ENCODE measurements at places on chromosomes 3 and 15.

DNA sequence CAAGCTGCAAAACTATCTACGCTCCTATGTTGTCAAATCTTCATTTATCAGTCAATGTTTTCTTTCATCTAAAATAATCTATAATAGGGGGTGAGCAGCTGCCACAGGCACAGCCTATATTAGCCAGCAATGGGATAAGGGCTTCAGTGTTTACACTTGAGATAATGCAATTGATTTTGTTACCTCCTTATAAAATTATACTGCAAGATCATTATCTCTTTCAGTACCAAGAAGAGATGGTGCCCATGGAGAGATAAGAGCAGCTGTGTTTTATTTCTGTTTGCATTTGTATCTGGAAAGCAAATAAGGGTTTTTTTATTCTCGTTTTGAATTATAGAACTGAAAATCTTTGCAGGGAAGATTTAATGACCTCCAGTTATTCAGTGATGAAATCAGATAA is 68.9 kb downstream of the PLD1 start:
- DNase-seq: no peak

GRCh38 chr15:71662306-71662705 is 148.0 kb upstream of the NR2E3 start:
- DNase-seq: no peak

GRCh38 chr3:117754841-117755240 is 1045.3 kb downstream of the TUSC7 start:
- DNase-seq: no peak

GRCh38 chr3:72015463-72015862 is 230.5 kb upstream of the PROK2 start:
- no peak for DNase-seq

GRCh38 chr3:177330779-177331178 is 133.5 kb upstream of the TBL1XR1 start:
- no peak for DNase-seq

DNA sequence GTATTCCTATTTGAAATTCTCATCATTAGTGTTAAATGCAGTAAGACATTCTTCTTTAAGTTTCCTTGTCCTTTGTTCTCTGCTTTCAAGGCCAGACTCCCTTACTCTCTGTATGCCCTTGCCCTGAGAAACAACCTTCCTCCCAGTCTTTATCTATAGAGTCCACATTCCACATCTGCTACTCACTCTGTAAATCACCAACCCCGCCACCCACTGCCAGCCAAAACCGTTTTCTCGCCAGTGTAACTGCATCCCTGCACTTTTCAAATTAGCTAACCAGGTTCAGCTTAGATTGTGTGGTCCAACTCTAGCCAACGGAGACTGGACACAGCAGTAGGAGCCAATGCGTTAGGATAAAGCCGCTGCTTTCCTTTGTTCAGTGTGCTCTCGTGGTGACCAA is 402.4 kb upstream of the PDZRN3 start:
- no peak for DNase-seq
